HEK293T (cell line): ENCODE measurements at places on chromosomes 16 and 17.

DNA sequence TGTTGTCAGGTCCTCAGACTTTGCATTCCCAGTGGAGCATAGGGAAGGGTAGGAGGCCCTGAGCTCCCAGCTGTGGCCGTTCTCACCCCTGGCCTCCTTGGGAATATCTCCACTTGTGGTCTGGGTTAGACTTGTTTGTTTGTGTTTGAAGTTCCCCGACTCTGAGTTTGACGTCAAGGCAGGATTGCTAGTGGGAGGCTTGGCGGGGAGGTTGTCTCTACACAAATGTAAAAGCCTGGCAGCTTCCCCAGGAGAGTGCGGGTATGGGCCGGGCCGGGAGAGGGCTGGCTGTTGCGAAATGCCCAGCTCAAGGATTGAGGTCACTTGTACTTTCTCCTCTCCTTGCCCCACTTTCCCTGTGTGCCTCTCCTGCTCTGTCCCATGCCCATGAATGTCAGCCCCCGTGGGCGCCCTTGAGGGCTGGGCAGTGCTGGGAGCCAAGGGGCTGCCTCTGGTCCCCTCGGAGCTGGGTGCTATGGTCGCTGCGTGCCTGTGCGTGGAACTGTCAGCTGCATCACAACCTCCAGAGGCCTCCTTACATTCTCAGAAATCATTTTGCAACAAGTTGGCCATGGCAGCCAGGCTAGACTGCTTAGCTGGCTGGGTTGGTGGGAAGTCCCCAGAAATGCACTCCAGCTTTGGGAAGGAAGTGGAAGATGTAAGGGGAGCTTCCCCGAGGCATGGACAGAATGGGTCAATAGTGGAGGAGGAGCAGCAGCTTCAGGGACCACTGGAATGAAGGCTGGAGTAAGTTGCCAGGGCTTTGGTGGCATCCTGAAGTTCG is 84.3 kb downstream of the KSR1 start:
- DNase-seq, result no peak

GRCh38 chr16:85715169-85716021 is 26.6 kb upstream of the GINS2 start:
- DNase-seq, result no peak

GRCh38 chr17:61813211-61813610 is 50.1 kb downstream of the BRIP1 start:
- no peak for DNase-seq

DNA sequence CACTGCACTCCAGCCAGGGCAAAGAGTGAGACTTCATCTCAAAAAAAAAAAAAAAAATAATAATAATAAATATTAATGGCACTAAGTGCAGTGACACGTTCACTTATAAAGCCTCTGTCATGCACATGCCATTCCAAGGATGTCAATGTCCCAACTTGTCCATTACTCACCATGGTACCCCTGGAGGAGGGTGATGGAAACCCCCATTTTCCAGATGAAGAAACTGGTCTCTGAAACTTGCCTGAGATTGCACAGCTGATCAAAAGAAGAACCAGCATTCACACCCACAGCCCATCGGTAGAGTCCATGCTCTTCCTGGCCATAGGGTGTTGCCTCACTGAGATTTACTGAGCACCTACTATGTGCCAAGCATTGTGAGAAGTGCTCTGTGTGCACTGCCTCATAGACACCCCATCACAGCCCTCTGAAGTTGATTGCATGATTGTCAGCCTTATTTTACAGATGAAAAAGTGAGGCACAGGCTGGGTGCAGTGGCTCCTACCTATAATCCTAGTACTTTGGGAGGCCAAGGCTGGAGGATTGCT is 123.7 kb downstream of the ABCC1 start:
- DNase-seq, result no peak

GRCh38 chr16:29720703-29721102 is 25.1 kb downstream of the C16orf54 start:
- no peak for DNase-seq

- DNase-seq, result no peak
Observed at GRCh38 chr17:77697480-77698400, 260.8 kb upstream of the TNRC6C start.

DNA sequence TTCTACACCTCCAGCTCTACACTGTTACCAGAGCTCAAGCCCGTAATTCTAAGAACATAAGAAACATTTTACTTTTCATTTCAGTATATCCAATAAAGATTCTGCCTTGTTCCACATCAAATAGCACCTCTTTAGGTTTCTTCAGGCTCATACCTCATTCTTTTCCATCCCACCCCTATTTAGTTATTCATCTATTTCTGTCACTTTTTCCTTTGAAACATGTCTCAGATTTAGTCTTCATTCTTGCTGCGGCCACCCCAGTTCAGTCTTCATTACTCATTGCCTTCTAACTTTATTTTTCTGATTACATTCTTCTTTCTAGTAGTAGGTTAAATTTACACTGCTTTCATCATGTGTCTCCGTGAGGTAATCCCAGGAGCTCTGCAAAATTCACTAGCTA is 33.5 kb downstream of the PPM1E start:
- DNase-seq, result no peak

GRCh38 chr16:61940611-61941010 is 95.6 kb downstream of the CDH8 start:
- no peak for DNase-seq

GRCh38 chr16:74064120-74064735 is 232.4 kb upstream of the PSMD7 start:
- no peak for DNase-seq

DNA sequence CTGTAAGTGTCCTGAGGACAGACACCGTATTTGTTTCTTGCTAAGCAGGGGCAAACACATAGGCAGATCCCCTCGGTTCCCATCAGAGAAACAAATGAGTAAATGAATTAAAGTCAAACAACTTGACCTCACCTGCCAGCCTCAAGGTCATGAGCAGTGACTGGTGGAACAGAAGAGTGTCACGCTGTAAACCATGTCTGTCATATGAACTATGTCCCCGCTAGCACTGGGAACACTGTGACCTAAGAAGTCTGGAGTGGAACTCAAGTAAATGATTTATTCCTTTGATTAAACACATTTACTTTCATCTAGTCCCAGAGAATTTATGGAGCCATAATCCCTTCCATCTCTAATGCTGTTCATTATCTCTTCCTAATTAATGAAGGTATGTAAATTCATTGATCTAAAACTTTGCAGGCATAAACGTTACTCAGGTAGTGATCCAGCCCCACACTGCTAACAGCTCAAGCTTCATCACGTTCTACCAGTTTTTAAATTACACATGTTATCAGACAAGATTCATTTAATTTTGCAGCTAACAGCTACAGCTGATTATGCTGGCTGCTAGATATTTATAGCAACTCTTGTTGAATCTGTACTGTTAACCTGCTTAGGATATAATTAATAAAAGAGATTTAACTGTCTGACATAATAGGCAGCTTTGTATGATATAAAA is 38.7 kb downstream of the CPPED1 start:
- no peak for DNase-seq

DNA sequence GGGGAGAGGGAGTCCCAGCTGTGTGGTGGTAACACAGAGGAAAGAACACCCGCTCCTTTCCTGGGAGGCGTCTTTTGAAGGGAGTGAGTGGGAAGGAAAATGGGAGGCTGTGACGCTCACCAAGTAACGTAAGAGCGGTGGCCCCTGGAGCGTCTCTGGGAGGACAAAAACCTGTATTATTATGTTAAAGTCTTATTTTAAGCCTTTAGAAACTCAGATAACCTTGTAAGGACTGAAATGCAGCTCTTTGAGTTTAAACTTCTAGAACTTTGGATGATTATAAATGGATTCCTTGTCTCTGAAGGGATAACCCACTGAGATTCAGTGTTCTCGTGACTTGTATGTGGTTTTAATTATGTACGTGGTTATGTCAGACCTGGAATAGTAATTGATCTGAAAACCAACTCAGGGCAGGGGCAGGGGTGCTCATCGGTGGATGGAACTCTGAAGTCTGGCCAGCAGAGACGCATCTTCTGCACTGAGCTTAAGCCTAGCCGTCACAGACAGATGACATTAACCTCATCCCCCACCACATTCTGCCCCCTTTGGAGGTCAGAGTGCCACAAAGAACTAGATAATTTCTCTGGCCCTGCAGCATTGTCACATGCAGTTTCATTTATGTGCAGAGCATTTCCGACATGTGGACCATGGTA is 41.8 kb upstream of the SLC12A3 start:
- no peak for DNase-seq

DNA sequence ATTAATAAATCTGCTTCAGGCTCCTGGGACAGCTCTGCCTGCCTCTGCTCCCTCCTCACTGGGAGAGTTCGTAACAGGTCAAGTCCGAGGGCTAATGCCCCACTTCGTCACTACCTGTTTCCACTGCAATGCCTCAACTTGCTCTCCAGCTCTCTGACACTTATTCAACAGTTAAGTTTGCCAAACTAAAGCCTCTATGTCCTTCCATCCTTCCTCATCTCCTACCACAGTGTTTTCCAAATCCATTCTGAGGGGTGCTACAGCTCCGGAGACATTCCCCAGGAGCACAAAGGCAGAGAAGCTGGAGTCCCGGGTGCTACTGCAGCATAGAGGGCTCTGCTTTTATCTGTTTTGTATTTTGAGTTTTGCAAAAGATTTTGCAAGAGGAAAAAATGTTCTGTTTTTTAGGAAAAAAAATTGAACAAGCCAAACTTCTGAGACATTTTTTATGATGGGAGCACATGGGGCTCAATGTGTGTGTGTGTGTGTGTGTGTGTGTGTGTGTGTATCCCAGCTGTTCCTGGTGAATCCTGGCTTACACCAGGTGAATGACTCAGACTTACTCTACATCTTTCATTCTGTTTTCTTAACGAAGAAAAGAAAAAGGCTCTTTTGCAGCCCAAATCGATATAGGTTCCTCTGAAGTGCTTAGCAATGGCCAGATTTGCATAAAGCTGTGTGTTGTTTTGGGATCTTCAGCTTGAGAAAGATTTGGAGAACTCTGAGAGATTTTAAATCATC is 46.1 kb upstream of the MYOCD start:
- no peak for DNase-seq

- peak; percentile 86 for DNase-seq
Observed at GRCh38 chr17:48995974-48996721, 1.0 kb upstream of the IGF2BP1 start.

- no peak for DNase-seq
Observed at GRCh38 chr17:38354466-38354865, 2.8 kb downstream of the SOCS7 start.

DNA sequence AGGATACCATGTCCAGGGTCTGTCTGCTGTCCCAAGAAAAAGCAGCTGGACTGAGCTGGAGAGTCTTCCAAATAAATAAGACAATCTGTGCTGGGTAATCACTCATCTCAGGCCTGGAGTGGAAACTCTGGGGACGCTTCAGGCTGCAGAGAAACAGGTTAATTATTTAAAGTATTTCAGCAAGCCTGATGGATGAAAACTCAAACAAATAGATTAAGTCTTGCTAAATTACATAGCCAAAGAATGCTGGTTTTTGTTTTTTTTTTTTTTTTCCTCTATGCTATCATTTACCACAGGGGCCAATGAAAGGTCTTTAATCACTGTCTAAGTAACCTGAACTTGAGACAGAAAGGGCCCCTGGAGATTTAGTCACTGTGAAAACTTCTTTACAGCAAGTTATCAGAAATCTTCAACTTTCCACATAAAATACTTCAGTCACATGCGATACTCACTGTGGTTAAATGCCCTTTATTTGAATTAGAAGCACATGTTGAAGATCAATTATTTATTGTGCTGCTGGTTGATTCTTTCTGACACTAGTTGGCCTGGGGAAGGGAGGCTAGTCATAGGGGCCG is 31.0 kb upstream of the KCNJ2 start:
- peak; percentile 9 for DNase-seq

DNA sequence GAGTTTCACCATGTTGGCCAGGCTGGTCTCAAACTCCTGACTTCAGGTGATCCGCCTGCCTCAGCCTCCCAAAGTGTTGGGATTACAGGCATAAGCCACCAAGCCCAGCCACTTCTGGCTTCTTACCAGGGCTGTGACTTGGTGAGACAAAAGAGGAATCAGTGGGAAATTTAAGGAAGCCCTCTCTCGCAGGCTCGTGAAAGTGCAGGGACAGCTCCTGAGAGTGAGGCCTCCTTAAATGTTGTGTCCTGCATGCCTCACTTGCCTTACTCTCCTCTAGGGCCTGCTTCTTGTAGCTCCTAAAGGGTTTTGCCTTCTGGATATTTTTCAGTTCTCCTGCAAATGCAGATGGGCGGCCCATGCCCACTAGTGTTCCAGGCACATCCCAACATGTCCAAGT is 5.2 kb downstream of the AHSP start:
- DNase-seq, result no peak

- no peak for DNase-seq
Observed at GRCh38 chr16:1912215-1912543, 6.0 kb downstream of the HS3ST6 start.

DNA sequence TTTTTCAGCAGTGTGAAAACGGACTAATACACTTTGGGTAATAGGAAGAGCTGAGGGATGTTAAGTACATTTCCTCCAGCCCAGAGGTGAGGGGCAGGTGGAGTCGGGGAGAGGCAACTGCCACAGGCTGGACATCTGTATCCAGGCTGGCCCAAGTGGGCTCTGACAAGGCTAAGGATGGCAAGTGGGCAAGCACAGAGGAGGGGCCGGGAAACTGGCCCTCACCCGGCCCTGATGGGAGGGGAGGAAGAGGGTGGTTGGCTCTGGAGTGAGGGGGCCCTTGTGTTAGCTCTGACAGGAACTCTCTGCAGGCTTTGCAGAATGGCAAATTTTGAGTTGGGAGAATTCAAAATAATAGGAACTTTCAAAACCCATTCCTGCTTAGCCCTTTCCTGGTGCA is 251.0 kb upstream of the TNRC6C start:
- no peak for DNase-seq

- no peak for DNase-seq
Observed at GRCh38 chr17:49835472-49835871, 12.4 kb downstream of the TAC4 start.

DNA sequence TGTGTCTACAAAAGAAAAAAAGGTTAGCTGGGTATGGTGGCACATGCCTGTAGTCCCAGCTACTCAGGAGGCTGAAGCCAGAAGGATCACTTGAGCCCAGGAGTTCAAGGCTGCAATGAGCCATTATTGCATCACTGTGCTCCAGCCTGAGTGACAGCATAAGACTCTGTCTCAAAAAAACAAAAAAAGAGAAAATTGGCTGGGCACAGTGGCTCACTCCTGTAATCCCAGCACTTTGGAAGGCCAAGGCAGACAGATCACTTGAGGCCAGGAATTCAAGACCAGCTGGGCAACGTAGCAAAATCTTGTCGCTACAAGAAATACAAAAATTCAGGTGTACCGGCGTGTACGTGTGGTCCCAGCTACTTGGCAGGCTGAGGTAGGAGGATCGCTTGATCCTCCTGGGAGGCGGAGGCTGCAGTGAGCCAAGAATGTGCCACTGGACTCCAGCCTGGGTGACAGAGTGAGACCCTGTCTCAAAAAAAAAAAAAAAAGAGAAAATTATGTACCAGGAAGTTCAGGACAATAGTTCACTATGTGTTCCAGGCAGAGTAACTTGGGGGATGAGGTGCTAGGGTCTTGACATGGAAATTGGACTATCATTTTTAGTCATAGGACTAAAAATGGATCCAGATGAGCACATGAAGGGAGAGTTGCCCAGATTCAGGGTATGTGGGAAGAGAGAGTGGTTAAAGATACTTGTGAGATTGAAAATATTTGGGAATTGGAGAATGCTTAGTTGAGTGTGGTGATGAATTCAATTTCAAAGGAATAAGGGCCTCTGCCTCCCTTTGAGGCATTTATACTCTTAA is 11.0 kb downstream of the ALDH3A2 start:
- DNase-seq, result no peak
